Stimulated activated CD4-positive, alpha-beta T cell treated with anti-CD3 and anti-CD28 coated beads, Interleukin-12 subunit alpha, Interleukin-12 subunit beta, amount 100 ng/mL, for 24 hours (primary cell): ENCODE measurements at places on chromosomes 7 and 10.

DNA sequence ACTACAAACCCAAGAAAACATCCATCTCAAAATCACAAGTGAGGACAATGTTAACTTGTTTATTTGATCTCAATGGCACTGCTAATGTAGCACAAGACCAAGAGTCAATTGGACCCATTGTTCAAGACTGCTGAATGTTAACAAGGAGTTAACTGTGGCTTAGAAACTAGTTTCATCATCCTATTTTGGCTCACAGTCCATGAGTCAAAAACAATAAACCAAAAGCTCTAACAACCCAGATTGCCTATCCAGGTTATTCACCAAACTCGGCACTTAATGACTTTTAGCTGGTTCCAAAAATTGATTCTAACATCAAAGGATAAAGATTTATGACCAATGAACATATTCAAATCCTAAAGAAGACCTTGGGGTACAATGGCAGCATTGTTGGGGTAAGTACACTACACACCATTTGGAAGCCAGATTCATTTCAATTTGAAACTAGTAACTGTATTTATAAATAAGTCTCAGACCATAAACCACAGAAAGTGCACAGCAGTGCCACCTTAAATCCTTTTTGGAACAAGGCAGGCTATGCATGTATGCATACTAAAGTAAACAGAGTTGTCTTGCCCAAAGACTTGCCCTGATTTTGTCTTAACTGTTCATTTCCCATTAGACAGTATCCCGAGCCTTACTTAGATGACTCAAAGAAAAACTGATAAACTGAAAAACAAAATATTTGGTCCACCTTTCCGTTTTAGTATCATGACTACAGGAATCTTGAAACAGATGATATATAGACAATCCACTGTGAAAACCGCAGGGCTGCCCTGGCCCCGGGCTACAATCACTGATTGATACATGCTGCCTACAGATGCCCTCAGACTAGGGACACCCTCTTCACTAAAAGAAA is 84.5 kb downstream of the SRPK2 start:
- no peak for DNase-seq

DNA sequence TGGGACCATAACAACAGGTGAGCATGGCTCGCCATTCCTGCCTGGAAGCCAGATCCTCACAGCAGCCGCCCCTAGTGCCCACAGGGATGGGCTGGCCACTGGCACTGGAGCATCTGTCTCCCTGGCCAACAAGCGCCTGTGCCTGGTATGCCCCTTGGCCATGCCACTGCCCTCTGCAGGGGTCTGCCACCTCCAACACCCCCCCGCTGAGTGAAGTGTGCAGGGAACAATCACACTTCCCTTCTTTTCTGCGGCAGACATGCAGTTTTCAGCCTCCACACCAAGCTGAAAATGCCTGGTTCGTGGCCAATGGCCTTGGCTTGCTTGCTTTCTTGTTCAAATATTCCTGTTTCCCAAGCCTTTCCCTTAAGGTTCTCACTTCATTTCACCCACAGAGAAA is 50.7 kb downstream of the HSPA12A start:
- no peak for DNase-seq

- DNase-seq = no peak
Measured at GRCh38 chr7:154789404-154789803, 213.5 kb downstream of the PAXIP1 start.

DNA sequence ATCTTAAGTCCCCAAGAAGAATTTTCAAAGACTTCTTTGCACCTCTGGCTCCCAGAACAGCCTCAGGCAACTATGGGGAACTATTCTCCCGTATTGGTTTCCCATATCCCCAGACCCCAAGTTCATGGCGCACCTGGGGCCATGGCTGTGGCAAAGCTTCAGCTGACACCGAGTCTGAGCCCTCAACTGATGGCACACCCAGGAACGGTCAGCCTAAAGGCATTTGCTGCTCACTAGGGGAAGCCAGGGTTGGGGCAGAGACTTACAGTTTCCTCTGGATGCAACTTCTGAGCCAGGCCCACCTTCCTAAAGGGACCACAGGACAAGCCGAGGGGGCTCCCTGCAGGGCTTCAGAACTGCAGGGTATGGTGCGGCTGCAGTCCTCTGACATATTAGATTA is 13.7 kb upstream of the CPA1 start:
- no peak for DNase-seq
